Hepatocyte (in vitro differentiated cells): ENCODE measurements at places on chromosomes 5 and 9.

- peak; percentile 30 for DNase-seq
Measured at GRCh38 chr9:4678679-4679267, 596 bp upstream of the CDC37L1 start.

DNA sequence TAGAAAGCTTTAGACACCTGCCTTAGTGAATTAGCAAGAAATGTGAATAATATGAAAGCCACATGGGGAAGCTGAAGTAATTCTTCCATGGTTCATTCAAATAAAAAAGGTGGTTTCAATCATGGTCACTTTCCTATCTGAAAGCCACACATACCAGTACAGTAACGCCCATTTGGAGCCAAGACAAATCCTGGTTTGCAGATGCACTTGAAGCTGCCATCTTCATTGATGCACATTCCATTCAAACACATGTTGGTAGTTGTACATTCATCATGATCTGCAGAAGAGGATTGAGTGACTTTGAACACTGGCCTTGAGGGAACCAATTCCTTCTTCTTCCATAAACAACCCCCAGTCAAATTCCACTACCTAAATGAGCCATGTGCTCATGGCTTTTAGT, 161.5 kb downstream of the FBN2 start:
- DNase-seq: no peak

DNA sequence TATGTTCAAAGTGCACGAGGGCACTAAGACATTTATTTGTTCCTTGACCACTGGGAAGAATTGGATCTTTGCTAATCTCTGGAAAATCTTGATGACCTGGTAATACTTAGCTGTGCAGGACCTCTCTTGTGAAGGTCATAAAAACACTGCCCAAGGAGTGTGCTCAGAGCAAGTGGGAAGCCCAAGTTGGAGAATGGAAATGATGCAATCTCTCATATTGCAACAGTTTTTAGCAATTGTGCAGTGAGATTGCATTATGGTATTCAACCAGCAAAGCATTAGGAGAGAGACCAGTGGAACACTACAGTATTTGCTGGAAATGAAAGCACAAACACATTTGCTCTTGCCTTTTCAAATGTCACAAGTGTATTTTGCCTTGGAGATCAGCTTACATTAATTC, 34.5 kb downstream of the TXNDC8 start:
- peak; percentile 17 for DNase-seq

- no peak for DNase-seq
Measured at GRCh38 chr9:135010921-135011320, 76.5 kb upstream of the OLFM1 start.

- no peak for DNase-seq
Measured at GRCh38 chr5:119458911-119459632, 6.8 kb downstream of the HSD17B4 start.

- DNase-seq: no peak
Measured at GRCh38 chr5:121288781-121289180, 562.9 kb upstream of the FTMT start.

DNA sequence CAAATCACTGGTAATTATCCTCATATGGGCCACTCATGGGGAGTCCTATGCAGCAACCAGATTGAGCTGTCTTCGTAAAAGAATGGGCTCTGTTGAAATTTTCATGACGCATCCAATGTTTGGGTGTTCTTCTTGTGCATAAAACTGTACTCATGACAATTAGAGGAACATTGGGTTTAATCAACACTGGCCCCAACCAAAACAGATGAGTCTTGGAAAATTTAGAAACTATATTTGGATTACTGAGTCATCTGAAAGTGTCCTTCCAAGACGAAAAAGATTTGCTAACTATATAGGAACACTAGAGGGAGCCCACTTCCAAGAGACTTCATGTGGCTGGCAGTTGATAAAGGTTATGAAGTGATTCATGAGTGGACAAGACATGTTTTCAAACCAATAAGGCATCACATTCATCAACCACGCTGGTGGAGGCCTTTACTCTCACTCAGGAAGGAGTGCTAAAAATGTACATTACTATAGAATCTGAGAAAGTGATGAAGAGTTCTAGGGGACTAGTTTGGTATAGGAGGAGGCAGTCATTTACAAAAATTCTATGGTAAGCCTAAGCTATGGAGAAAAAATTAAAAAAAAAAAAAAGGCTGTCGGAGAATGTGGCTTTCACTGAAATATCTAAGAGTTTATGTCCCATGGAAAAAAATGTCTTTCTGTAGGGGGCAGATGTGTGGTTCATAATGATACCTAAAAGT, 313.5 kb downstream of the PRDM9 start:
- peak; percentile 62 for DNase-seq

GRCh38 chr9:93112116-93112863, 16.3 kb downstream of the CARD19 start:
- no peak for DNase-seq

DNA sequence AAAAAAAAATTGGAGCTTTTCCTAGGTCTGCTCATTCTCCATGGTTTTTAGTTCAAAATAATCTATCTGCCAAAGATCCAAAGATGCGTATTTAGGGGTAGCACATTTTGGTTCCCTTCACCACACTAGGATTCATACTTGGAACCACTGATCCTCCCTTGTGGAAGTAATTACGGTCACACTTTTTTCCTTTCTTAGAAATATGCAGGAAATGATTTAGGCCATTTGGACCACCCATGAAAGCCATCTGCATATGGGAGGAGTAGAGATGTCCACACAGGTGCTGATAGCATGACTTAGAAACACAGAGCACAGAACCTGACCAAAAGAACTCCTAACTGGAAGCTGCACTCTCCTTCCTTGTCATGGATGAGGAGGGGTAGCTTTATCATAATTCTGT, 105.9 kb upstream of the RAI14 start:
- DNase-seq: no peak

DNA sequence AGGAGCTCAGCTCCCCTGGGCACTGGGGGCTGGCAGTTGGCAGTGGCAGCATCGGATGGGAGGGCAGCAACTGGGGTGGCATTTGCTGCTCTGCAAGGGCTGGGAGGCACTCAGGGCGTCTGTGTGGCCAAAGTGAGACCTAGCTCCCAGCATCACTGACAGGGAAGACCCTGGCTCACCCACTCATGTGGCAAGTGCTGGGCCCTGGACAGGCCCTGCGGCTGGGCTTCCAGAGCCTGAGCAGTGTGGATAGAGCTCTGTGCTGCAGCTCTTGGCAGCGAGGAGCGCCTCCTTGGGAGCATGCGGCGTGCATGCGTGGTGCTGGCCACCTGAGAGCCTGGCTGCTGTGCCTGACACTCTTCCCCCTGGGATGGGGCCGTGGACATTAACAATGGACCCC, 10.2 kb downstream of the CEP72 start:
- DNase-seq: no peak

- DNase-seq: no peak
Measured at GRCh38 chr9:137575716-137576411, 2.9 kb downstream of the DPH7 start.

GRCh38 chr5:67371924-67372323, 175.3 kb upstream of the CD180 start:
- DNase-seq: no peak
